Trophoblast cell (in vitro differentiated cells and primary cell): ENCODE measurements at places on chromosomes 3 and 15.

GRCh38 chr3:66476852-66477381 is 23.9 kb downstream of the LRIG1 start:
- DNase-seq = no peak
- H3K4me3 ChIP-seq = no peak overlapping the region
- H3K27ac ChIP-seq = no peak overlapping the region
- H3K36me3 ChIP-seq = no peaks in the 10 kb centered on the region
- H3K4me1 ChIP-seq = no peaks in the 10 kb centered on the region
- H3K27me3 ChIP-seq = no peaks in the 10 kb centered on the region

DNA sequence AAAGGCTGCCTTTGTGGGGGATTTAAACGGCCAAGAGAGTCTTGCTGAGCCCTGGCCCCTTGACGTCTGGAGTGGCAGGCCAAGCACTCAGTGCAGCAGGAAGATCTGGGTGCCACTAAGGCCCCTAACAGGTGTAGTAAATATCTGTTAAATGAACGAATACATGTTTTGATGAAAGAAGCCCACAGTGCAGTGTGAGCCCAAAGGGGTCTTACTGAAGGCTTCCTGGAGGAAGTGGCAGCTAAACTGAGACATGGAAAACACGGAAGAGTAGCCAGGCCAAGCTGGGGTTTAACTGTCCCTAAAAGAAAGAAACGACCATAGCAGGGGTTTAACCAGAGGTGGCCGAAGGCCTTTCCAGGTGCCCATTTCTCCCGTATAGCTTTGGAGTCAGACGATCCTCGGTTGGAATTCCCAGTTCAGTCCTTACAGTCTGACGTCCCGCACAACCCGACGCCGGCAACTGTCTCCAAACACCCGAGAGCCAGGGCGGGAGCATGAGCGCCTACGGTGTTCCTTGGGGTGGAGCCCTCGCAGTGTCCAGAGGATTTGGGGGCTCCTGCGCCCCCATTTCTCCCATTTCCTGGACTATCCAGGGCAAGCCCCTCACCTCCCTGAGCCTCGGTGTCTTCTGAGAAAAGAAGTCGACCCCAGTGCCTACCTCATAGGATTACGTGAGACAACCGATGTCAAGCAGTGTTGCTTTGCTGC is 910 bp upstream of the ABHD6 start:
- no peaks in the 10 kb centered on the region for H3K36me3 ChIP-seq
- no peaks in the 10 kb centered on the region for H3K27me3 ChIP-seq
- H3K27ac ChIP-seq = no peak overlapping the region
- DNase-seq = no peak
- peak overlapping the region; percentile 67 for H3K4me3 ChIP-seq

- no peaks in the 10 kb centered on the region for H3K27me3 ChIP-seq
- no peak overlapping the region for H3K4me3 ChIP-seq
- no peaks in the 10 kb centered on the region for H3K36me3 ChIP-seq
- no peak overlapping the region for H3K27ac ChIP-seq
Observed at GRCh38 chr3:115947325-115947724, 324.0 kb downstream of the GAP43 start.

DNA sequence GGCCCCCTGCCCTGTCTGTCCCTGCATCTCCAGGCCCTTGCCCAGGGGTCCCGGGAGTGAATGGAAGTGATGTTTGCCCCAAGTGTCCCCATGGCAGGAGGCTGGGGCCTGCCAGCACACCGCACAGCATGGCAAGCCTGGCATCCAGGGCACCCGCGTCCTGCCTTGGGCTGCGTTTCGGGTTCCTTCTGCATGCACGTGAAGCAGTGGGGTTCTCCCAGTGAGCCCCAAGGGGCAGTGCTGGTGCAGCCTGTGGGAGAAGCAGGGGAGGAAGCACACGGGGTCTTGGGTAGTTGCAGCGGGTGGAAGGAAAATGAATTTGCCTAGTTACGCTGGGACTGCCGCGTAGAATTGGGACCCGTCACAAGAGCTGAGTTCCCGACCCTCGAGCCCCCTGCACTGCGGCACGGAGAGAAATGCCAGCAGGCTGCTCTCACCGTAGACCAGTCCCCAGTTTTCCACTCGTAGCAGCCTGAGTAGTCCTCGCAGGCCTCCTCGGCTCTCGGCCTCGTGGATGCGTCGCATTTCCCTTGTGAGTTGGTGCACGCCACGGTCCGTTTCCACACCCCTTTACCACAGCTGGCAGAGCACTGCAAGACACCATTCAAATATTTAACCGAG is 259.5 kb upstream of the LYSMD4 start:
- DNase-seq = no peak
- no peaks in the 10 kb centered on the region for H3K27me3 ChIP-seq
- no peaks in the 10 kb centered on the region for H3K36me3 ChIP-seq
- H3K4me3 ChIP-seq = no peak overlapping the region

DNA sequence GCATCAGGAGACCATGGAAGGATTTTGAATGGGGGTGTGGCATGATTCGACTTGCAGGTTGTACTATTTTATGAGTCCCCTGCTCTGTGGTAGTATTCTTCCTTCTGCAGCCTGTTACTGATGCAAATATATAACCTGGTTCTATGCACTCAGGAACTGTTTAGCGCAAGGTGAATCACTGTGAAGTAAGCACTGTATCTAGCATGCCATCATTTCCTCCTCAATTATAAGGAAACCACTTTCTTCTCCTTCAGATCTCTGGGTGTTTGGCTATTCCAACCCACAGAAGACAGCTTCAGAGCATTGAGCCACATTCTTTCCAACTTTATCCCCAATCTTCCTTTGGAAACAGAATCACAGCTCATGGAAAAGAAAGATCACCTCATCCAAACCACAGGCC is 176.7 kb downstream of the DIPK2A start:
- no peak for DNase-seq
- no peak overlapping the region for H3K4me3 ChIP-seq
- H3K4me1 ChIP-seq = no peaks in the 10 kb centered on the region
- no peak overlapping the region for H3K27ac ChIP-seq
- H3K36me3 ChIP-seq = no peaks in the 10 kb centered on the region

- peaks cover 7% of the 10 kb centered on the region for H3K36me3 ChIP-seq
- H3K4me3 ChIP-seq = peak overlapping the region; percentile 27
- DNase-seq = no peak
- H3K27me3 ChIP-seq = peaks cover 8% of the 10 kb centered on the region
- peaks cover 40% of the 10 kb centered on the region for H3K4me1 ChIP-seq
Observed at GRCh38 chr3:55484191-55484689, 2.9 kb downstream of the WNT5A start.
